ENCODE measurements at places on chromosomes 16 and 17. TPM values are rescaled to one million over a fixed set of nuclear protein-coding genes. Genes with fewer than 3 reads are reported as not detected.

DNA sequence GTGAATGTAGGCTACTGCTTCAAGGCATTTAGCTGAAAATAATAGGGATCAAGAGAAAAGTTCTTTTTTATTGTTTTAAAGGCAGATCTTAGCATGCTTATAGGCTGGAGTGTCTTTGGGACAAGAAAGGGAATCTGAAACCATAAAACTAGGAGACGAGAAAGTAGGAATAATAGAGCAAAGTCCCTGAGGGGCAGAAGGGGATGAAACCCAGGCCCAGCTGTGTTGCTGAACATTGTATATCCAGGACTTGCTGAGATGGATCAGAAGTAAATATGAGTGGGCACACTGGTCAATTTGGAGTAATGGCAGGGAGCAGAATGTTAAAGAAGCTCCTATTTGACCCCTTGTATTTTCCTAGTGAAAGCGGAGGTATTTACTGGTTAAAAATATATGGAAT lies 9.3 kb downstream of the ZNF689 start:
- no peak for DNase-seq

- no peak for DNase-seq
These were observed 95.4 kb downstream of the UTP18 start for GRCh38 chr17:51355441-51356410.

- DNase-seq = no peak
These were observed 18.2 kb upstream of the TBX21 start for GRCh38 chr17:47714773-47715396.

- no peak for DNase-seq
These were observed 2.0 kb downstream of the UBALD2 start for GRCh38 chr17:76267051-76267576.

- no peak for DNase-seq
These were observed 781 bp downstream of the RSKR start for GRCh38 chr17:28612936-28613872.

DNA sequence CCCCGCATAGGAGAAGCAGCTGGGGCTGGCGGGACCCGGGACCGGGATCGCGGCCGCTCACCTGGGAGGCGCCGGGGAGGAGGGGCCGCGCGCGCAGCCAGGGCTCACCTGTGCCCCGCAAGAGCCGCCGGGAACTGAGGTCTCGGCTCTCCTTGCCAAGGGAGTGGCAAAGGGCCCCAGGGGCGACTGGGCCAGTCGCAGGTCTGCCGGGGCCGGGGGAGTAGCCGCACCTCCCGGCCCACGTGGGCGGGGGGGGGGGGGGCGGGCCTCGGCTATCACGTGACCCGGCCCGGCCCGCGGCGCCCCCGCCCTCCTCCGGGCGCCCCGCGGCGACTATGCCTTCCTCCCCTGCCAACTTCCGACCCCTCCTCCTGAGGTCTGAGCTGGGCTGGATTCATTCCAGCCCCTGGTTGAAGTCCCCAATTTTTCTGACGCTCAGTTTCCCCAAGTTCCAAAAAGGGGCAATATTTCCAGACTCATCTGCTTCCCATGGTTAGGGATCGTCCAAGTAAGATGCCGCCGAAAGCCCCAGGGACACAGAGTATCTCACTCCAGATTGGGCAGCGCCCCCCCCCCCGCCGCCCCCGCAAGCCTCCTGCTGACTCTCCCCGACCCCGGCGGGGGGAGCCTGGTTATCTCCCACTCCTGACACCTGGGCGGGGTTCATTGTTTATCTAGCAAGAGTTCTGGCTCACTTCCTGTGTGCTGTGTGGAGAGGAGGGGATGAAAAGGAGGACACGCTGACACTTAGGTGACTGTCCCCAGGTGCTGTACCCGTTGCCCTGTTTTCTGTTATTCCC lies at the start of gene TMC6:
TMC6 (minus strand) TSS at position 205 of the 800 bp plus-strand sequence. CDS start 1,923 bp downstream, outside the sequence.
- DNase-seq = peak; percentile 66

DNA sequence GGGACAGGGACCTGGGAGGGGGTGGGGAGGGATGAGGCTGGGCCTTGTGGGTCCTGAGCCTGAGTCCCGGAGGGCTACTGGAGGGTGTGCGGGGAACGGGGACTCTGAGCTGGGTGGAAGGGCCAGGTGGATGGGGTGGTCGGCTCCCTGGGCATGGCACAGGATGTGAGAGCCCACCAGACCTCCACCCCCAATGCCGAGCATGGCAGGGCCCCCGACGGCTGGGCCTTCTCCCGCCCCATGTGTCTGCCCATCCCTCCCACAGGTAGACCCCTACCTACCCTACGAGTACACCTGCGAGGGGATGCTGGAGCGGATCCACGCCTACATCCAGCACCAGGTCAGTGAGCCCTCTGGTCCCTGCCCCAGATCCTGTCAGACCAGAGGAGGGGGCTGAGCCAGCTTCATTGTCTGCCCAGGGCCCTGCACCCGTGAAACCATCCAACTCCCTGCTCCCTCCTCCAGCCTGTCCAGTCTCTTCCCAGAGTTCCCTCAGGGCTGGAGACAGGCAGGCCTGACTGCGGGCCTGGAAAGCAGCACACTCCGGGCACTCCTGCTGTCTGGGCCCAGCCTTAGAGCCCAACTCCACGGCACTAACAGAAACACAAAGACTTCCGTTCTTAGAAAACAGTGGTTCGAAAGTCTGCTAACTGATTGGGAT lies 78.0 kb downstream of the MGAT5B start:
- DNase-seq = no peak

GRCh38 chr17:43536236-43536992 lies 9.7 kb downstream of the ETV4 start:
- no peak for DNase-seq

DNA sequence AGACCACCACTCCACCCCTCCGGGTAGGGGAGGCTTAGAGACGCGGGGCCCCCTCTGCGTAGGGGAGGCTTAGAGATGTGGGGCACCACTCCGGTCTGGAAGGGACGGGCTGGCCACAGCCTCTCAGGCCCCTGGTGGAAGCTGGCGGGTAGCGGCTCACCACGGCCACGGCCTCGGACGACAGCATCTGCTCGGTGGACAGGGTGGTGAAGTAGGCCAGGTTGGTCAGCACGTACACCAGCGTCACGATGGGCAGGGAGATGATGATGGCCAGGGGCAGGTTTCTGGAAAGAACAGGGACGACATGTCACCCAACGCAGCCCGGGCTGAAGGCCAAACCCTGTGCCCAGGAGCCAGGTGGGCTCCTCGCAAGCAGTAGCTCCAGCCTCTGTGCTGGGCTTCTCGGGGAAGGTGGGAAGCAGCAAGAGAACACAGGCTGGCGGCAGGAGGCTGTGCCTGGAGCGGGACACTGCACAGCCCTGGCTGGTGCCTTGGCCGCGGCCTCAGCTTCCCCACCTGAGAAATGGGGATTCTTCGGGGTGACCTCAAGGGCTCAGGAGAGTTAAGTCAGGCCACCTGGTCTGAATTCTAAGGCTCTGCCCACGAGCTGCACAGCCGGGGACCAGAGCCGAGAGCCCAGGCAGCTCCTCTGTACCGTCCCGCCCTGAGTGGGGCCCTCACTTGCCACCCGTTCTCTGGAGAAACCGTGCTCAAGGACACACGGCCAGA lies 29.6 kb downstream of the SLC7A5 start:
- DNase-seq = no peak

- DNase-seq = peak; percentile 87
These were observed 118.1 kb upstream of the SHISA6 start for GRCh38 chr17:11122908-11123307.

DNA sequence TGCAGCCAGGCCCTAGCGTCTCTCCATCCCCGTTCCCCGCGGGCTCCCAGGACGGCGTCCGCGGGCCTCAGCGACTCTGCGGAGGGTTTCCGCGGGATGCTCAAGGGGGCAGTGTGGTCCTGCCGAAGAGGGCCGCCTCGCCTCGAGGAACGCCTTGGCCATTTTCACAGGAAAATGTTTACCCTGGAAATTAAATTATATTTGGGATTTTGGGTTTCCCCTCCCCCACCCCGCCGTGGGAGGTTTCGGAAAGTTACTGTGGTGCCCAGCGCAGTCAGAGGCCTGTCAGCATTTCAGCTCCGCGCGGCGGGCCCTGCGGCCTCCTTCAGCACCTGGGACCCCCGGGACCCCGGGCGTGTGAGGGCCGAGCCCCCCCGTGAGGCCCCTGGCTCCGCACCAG lies 94.5 kb downstream of the PCTP start:
- peak; percentile 82 for DNase-seq

DNA sequence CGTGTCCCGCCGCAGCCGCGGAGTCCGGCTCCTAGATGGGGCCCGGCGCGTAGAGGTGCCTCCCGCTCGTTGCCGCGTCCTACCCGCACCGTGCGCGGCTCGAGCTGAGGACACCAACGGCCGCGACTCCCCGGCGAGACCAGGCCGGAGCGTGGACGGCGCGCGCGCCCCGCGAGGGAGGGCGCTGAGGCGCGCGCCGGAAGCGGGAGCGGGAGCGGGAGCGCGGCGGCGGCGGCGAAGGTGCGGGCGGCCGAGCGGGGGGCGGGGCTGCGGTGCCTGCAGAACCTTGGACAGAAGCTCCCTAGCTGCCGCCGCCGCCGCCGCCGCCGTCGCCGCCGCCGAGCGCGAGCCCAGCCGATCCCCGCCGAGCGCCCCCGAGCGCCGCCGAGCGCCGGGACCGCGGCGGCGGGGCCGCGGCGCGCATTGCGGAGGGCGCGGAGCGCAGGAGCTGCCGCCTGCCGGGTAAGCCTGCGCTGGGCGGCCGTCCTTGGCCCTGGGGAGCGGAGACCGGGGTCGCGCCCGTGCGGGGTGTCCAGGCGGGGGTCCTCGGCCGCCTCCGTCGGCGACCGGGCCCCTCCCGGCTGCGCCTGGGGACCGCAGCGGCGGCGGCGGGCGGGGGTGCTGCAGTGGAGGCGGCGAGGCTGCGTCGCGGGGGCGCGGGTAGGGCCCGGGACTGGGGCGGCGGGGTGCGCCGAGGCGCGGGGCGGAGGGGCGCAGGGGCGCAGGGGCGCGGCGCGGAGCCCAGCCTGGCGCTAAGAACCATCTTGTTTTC lies at the start of gene CDK5R1:
CDK5R1 (plus strand) TSS at position 293 of the 772 bp plus-strand sequence. CDS start 628 bp downstream, outside the sequence.
- no peak for DNase-seq

Gene LRRC37A2
- 10.2 TPM for total RNA-seq

Gene TLCD2
- 5.4 TPM for total RNA-seq
